Hippocampal formation (tissue), 2 donors: ENCODE measurements at places on chromosomes 1 and 21.

- DNase-seq = no peak
These were observed 400.6 kb downstream of the PTPRU start for GRCh38 chr1:29636936-29637335.

GRCh38 chr1:154448331-154448811 lies 43.2 kb downstream of the IL6R start:
- no peak for DNase-seq

DNA sequence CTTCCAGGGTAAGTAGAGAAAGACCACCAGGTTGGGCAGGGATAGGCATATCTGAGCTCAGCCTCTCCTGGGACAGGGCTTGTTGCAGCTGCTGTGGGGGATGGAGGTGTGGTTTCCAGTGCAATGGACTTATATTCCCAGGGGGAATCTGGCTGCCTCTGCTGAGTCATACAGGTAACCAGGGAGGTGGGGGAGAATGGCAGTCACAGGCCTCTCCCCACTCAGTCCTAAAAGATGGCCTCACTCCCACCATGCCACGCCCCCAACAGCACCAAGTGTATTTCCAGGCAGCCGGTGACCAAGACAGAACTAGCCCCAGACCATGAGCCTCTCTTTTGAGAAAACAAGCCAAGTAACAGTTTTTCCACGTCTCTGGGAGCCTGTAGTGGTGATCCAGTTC lies 1240.7 kb downstream of the BRINP3 start:
- no peak for DNase-seq

DNA sequence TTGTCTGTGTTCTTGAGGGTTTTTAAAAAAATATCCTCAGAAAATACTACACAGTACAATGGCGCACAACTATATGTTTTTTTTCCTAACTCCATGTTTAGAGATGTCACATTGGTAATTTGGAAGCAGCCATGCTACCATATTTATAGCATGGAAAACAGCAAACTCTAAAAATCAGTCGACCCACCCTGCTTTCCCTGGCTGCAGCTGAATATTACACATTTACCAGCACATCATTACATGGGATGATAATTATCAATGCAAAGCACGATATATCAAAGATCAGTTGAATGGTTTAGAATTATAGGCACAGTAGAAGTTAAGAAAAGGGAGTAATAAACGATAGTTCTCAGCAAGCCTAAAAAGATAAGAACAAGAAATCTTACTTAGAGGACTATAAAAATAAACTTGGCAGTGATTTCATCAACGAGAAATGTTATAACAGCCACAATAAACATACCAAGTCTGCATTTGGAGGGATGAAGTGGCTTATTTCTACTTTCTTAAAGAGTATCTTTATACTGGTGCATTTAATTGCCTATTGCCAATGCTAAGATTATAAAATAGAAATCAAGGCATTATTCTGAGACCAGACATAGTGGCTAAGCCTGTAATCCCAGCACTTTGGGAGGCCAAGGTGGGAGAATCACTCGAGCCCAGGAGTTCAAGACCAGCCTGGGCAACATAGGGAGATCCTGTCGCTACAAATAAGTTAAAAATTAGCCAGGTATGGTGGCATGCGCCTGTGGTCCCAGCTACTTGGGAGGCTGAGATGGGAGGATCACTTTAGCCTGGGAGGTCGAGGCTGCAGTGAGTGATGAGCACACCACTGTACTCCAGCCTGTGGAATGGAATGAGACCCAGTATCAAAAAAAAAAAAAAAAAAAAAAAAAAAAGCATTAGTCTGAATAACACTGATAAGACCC lies 43.4 kb downstream of the WDR64 start:
- no peak for DNase-seq

DNA sequence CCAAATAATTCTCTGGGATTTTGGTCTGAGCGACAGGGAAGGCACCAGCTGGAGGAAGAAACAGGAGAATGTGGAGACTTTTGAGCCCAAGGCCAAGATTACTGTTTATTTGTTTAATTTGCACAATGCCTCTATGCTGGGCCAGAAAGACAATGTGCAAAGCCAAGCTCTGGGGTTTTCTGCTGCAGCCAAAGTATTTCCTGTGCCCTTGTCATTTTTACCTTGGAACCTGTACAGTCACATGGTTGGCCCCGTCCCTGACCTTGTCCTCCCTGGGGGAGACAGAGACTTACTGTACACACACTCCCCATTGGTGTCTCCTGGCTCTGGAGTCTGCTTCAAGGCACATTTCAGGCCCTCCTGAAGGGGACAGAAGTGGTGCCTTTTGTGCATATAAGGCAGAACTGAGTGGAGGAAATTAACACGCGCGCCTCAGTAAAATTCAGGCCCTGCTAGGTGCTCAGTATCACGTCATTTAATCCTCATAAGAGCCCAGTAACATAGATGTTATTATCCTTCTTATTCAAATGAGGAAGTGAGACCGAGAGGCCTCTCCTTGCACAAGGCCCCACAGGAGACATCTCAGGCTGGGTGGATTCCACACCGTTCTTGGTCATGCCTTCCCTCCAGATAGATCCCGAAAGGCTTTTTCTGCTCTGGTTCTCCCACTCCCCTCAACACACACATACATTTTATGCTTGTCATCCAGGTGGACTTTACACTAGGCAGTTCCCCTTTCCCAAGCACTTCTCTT lies 21.1 kb downstream of the C1orf115 start:
- DNase-seq = no peak

- no peak for DNase-seq
These were observed 184.7 kb downstream of the TOMM20 start for GRCh38 chr1:234943836-234944402.

DNA sequence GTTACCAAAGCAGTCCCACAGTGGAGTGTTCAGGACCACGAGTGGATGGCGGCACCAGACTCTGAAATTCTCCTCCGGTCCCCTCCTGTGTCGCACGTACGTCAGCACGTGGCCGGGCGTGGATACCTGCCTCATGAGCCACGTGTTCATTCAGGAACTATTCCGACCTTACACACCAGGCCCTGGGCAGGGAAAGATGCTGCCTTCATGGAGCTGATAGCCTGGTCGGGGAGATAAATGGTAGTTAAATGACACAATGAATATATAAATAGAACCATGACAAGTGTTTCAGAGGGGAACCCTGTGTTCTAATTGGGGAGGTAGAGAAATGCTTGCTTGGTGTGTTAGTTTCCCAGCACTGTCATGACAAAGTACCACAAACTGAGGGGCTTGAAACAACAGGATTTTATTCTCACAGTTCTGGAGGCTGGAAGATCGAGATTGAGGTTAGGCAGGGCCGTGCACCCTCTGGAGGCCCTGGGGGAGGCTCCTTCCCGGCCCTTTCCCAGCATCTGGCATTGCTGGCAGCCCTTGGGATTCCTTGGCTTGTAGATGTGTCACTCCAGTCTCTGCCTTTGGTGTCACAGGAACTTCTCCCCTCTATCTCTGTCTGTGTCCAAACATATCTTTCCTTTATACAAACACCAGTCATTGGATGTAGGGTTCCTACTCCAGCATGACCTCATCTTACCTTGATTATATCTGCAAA lies 28.9 kb upstream of the GPR137B start:
- no peak for DNase-seq

GRCh38 chr1:161033751-161034150 lies 5.0 kb downstream of the TSTD1 start:
- DNase-seq = no peak

DNA sequence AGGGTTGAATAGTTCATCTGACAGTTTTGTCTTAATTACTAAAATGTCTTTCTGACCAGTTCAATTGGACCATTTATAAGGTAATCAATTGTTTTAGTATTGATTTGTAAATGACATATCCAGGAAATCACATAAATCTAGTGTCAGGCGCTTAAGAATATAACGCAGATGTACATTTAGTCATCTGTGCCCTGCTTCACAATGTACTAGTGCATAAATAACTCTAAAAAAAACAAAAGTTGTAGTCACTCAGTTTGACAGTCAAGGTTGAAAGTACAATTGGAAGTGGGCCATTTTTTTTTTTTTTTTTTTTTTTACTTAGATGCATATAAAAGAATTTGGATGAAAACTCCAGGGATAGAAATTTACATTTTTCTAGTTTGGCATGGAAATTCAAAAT lies 490.4 kb downstream of the PTPRC start:
- DNase-seq = no peak

DNA sequence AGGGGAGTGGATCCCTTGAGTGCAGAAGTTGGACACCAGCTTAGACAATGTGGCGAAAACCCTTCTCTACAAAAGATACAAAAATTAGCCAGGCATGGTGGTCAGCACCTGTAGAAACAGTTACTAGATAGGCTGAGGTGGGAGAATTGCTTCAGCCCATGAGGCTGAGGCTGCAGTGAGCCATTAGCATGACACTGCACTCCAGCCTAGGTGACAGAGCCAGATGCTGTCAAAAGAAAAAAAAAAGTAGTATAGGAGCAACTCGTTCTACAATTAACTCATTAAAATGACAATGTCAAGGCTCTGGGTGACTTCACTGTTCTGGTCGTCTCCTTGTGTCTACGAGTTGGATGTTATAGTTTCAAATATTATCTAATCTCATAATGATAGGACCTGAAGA lies 370.6 kb upstream of the NCAM2 start:
- no peak for DNase-seq

DNA sequence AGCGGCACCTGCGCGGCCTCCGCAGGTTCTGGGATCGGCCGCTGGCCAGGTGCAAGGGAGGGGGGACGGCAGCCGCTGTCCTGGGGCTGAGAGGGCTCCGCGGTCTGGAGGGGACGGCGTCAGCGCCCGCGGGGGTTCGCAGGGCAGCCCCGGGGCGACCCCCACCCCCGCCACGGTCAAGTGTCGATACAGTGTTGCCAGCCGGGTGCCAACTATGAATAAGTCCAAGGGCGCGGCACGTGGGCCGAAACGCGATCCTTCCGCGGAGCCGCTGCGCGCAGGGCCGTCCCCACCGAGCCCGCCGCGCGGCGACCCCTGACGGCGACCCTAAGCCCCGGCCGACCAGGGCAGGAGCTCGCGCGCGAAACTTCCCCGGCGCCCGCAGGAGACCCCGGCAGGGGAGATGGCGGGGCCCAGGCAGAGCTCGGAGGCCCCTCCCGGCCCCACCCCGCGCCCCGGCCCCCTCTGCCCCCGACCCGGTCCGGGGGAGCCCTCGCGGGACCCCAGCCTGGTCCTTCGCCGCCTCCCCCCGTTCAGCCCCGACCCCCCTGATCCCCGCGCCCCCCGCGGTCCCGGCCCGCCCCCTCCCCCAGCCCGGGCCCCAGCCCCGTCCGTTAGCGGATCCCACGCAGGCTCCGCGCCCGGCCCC lies 586 bp upstream of the AGPAT3 start:
- DNase-seq = no peak

DNA sequence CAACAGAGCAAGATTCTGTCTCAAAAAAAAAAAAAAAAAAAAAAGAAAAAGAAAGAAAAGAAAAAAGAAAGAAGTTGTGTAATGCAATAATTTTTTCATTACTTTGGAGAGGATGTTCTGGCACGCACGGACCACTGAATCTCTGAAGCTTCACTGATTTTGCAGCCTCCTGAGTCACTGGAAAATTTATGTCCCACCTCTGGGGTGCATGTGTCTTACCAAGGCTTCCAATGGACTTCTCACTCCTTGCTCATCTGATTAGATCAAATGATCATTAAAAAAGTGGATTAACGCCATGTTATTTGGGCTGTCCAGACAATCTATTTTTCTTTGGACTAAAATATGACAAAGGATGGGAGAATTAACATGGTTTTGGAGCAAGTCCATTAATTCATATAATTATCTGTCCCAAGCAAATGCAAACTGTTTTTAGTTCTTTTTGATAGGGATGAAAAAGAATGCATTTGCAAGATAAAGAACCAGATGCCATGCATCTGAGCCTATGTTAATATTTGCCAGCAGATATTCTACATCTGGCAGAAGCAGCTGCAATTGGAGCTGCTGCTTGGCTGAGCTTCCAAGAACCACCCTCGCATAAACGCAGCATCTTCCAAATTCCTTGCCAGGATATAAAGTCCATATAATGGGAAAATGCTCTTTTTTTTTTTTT lies 10.1 kb upstream of the MAP1LC3C start:
- no peak for DNase-seq

- DNase-seq = no peak
These were observed 16.4 kb upstream of the ZNF683 start for GRCh38 chr1:26388791-26389445.

GRCh38 chr1:181222972-181223505 lies 134.5 kb downstream of the IER5 start:
- no peak for DNase-seq
